ENCODE measurements at places on chromosomes 3 and 15.

DNA sequence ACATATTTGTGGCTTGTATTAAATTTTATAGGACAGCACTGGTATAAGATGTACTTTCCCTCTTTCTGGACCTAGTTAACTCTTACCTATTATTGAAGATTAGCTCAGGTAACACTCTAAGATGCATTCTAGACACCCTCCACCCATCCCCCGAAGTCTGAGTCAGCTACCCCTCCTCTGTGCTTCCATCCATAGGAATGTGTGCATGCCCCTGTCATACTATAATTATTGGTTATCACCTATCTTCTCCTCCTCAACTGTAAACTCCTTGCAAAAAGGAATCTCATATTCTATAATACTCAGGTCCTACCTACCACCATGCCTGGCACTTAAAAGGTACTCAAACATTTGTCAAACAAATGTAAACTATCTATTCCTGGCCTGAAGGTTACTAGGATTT, 3.0 kb downstream of the PEAK1 start:
- no peak for DNase-seq

- no peak for DNase-seq
Observed at GRCh38 chr3:107242579-107242978, 134.7 kb upstream of the CCDC54 start.

- peak; percentile 74 for DNase-seq
Observed at GRCh38 chr3:14725564-14726440, 50.9 kb downstream of the C3orf20 start.

DNA sequence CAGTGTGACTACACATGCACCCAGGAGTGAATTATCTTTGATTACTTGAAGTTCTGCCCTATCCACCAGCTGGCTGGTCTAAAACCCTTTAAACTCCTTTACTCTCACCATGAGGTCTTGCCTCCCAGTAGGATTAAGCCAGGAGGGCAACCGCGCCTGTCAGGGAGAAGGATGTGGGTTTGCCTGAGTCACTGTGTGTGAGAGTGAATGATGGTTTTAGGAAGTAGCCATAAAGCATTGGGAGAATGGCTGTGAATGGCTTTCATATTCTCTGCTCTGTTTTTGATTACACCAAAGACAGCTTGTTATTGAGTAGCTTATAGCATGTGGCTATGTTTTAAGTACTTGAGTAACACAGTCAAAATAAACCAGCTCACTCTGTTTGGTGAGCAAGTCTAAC, 637.7 kb upstream of the TBL1XR1 start:
- no peak for DNase-seq

DNA sequence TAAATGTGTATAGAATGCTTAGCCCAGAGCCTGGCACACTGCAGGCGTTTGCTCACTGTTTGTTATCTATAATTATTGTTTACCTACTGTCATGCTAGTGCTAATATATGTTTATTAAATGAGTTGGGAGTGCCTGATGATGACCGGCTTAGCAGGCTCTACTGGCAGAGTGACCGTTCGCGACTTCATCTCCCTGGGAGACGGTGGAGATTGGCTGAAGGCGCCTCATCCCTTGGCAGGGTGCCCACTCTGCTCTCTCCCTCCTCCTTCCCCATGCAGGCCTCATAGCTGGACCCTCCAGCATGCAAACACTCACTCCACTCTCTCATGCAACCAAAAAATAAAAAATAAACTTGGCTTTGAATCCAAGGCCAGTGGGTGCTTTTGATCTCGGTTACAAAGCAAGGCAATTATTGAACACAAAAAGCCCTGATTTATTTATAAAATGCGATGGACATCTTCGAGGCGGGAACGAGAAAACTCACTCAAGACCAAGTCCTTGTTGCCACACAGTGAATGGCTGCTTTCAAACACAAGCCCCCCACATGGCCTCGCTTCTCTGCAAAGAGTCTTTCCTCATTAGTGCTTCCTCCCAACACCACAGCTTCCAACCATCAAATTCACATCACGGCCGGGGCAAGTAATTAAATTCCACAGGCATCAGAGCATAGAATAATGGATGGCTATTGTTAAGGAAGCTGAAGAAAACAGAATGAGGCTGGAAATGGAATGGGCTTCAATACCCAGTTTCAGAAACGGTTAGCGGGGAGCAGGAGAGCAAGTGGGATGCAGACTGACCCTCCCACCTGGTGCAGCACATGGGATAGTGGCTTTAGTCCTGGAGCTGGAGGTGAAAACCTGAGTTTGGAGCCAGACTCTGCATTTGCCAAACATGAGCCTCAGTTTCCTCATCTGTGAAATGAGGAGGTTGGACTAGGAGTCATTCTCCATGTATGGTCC, 135.7 kb upstream of the RAD18 start:
- DNase-seq, result no peak

GRCh38 chr3:15409239-15409638, 18.1 kb downstream of the METTL6 start:
- DNase-seq, result no peak

DNA sequence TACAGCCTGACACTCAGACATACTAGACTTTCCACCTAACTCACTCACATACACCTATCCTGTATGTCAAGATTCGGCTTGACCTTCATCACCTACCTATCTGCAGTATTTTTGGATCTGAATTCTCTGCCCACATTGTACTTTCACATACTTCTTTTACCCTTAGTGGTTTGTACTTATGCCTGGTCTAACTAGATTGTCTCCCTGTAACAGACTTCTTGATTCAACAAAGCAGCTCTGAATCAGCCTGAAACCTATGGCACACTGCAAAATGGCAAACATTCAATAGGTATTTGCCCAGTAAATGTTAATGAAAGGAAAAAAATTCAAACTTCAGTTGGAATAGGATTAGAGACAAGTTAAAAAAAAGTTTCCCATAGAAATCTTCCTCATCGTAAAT, 106.5 kb downstream of the UBE3A start:
- DNase-seq, result no peak
